ENCODE measurements at places on chromosomes 12 and 14.

GRCh38 chr14:26765768-26766520, 168.1 kb upstream of the NOVA1 start:
- DNase-seq: no peak

DNA sequence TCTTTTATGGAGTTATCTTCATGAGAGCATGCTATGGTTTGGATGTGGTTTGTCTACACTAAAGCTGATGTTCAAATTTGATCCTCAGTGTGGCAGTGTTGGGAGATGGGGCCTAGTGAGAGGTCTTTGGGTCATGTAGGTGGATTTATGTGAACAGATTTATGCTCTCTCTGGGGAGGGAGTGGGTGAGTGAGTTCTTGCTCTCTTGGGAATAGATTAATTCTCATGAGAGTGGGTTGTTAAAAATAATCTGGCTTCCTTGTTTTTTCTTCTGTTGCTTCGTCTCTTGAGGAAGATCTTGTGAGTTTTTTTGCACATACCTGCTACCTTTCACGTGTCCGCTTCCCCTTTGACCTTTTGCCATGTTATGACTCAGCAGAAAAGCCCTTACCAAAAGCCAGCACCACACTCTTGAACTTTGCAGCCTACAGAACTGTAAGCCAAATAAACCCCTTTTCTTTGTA, 20.5 kb downstream of the DERA start:
- no peak for DNase-seq

DNA sequence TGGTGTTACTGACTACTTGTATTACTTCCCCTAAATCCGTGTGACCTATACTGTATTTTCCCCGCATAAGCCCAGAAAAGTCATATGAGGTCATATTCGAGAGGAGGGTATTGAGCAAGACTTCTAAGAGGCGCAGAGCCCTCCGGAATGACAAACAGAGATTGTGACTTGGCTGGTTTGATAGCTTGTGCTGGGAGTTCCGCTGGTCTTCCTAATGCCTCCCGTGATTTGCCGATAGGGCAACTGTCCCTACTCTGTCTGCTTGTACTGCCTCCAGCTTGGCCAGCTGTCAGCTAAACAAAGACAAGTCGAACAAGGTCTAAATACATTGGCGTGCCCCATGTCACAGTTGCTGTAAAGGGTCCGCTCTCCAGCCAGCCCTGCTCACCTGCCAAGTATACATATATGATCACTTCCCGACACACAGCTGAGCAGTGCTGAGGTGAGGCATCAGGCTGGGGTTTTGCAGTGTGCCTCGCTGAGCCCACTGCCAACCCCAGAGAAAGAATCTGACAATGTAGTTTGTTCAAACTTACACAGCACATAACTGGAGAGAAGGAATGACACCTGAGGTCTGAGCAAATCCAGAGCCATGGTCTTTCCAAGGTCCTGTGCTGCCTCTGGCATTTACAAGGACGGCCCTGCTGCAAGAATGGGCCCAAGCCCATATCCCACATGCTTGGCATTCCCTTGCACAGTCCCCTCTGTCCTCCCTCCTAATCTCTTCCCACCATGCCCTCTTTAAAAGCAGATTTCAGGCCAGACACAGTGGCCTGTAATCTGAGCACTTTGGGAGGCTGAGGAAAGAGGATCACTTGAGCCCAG, 23.7 kb downstream of the LGMN start:
- no peak for DNase-seq

GRCh38 chr14:42140831-42141279, 534.2 kb downstream of the LRFN5 start:
- no peak for DNase-seq

GRCh38 chr14:87005280-87005679, 987.7 kb downstream of the GALC start:
- DNase-seq: no peak

DNA sequence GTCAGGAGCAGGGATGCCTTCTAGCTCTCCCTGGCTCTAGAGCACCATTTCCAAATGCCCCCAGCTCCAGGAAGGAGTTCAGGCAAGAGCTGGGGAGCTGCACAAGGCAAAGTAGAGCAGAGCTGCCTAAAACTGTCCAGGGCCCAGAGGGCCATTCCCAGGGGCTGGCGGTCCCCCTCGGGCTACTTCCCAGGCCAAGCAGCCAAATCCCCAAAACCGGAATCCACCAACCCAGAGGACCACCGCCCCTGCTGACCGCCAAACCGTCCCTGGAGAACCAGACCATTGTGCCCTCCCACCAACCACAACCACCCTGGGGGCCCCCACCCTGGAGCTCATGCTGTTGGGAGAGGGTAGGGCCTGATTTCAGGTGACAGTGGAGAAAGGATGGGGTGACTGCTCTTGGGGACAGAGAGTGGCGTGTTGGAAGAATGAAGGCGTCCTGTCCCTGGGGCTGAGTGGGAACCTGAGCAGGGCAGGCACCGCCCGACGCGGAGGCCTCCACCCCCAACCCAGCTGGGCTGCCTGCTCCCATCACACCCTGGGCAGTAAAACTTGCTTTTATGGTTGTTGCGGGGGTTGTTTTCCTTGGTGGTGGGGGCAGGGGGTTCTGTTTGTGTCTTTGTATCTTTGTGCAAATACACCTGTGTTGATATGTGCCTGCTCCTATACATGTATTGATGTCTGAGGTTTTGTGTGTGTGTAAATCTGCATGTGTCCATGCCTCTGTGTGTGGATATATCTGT, 24.0 kb upstream of the KRT78 start:
- no peak for DNase-seq

GRCh38 chr12:53601296-53601847, 24.8 kb downstream of the ATF7 start:
- no peak for DNase-seq

DNA sequence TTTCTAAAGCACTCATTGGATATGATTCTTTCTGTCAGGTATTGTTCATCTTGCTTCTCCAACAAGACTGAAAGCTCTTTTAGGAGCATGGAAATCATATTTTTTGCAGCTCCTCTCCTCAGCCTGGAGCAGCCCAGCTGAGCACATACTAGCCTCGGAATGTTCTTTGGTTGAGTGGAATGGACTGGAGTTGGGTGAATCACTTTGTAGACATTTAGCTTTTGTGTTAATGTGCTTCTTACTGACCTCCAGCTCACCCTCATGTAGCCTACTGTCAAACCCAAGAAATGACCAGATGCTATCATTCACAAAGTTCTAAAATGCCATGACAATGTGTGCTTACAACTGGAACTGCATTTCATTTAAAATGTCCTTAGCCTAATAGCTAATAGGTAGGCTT, 161.1 kb downstream of the NUAK1 start:
- no peak for DNase-seq

DNA sequence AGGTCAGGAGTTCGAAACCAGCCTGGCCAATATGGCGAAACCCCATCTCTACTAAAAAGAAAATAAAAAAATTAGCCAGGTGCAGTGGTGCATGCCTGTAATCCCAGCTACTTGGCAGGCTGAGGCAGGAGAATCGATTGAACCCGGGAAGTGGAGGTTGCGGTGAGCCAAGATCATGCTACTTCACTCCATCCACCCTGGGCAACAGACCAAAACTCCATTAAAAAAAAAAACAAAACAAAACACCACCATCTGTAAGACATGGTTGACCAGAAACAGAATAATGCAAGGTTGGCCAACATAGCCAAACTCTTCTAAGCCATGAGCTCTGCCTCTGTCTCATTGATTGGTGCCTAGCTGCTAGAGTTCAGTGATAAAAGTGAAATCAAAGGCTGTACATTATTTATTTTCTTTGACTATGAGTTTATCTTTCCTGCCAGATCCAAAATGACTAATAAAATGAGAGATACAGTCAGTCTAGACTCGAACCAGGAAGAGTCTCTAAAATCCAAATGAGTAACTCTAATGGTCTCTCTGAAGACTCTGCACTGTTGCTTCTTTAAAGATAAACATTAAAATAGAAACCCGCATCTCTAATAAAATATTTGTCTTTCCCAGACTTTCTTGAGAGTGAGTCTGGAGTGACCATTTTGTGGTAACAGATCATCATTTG, 404.7 kb downstream of the DAD1 start:
- no peak for DNase-seq

DNA sequence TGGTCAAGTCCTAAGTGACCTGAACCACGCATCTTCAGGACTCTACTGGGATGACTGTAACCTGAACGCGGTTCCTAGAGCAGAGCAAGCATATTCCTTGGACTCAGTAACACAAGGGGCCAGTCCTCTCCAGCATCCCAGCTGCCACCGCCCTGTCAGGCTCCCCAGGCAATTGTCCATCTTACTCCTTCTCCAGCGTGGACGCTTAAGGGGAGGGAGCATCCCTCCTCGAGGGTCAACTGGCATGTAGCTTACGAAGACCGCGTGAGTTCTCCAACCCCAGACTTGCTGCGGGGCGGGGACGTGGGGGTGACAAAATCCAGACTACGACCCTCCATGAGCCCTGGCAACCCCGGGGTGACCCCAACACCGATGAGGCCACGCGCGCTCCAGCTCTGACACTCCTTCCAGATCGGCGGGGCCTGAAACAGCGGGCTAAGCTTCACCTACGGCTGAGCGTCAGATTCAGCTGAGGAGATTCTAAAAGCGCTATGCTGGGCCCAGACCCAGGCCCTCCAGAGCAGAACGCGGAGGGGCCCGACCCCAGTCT, 846 bp upstream of the MTHFD1 start:
- no peak for DNase-seq

- no peak for DNase-seq
These were observed 389.6 kb upstream of the DDHD1 start for GRCh38 chr14:53542732-53543131.

DNA sequence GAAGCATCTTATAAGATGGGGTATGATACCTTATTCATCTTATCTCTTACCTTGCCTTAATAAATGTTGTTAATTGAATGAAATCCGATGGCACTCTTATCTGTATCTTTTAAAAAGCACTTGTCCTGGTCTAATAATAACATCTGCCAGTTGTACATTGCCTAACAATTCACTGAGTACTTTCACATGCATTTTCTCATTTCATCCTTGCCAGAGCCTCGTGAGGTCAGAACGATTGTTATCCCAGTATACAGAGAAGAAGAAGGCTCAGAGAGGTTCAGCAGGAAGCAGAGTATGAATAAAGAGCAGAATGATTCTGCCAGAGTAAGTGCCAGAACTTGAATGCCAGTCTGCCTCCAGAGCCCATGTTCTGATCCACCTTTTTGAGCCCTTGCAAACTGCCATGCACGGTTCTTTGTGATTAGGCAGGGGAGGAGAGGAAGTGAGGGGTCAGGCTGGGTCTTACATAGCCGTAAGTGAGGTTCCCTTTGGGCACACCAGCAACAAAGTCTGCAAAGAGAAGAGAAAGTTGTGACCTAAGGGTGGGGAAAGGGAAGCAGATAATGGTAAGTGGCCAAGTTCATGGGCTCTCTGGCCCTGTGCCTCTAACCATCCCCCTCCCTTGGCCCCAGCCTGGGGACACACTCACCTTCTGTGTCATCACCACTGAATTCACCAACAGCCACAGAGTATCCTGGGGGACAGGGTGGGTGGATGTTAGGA, 11.7 kb downstream of the ITGA5 start:
- DNase-seq: no peak

DNA sequence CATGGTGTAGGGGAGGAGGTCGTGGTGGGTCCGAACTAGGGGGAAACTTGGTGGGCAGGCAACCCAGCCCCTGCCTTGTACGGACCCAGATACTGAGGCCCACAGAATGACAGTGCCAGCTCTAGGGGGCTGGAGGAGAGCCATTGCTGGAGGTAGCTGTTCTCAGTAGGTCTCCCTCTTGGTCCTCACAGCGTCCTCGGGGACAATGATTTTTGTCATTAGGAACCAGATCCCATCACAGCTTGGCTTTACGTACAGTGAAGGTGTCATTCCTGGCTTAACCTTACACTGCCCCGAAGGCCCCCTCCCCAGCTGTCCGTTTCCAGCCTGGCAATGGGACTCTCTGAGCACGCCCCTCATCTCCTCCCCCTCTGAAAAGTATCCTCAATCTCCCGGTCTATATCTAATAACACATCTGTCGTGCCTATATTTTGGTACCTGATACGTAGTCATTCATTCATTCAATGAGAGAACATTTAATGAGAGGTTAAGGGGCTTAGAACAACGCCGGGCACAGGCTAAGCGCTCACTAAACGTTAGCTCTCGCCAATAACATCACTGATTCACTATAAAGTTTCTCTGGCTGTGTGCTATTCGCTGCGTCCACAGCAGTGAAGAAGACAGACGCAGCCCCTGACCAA, 597 bp upstream of the DYNC1H1 start:
- no peak for DNase-seq

GRCh38 chr12:11067514-11067913, 5.4 kb upstream of the TAS2R46 start:
- no peak for DNase-seq

GRCh38 chr14:91399868-91400640, 17.6 kb downstream of the CCDC88C start:
- peak; percentile 36 for DNase-seq

DNA sequence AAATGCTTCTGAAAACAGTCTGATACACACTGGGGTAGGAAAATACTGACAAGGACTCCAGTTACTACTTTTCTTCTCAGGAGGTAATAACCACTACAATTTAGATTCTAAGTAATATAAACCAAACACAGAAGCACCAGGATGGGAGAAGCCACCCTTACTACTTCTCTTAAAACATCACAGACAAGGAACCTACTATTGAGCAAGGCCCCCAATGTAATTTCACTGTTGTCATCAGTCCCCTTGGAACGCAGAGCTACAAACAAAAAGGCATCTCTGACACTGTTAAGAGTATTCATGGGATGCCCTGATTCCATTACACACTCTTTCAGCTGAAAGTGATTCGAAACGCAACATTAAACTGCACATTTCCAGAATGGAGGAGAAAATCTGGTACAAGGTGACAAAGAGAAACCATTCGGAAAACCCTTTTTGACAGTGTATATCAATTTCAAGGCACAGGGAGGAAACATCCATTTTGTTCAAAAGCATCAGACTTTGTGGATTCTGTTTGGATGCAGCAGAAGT, 185.9 kb downstream of the PPM1H start:
- no peak for DNase-seq

DNA sequence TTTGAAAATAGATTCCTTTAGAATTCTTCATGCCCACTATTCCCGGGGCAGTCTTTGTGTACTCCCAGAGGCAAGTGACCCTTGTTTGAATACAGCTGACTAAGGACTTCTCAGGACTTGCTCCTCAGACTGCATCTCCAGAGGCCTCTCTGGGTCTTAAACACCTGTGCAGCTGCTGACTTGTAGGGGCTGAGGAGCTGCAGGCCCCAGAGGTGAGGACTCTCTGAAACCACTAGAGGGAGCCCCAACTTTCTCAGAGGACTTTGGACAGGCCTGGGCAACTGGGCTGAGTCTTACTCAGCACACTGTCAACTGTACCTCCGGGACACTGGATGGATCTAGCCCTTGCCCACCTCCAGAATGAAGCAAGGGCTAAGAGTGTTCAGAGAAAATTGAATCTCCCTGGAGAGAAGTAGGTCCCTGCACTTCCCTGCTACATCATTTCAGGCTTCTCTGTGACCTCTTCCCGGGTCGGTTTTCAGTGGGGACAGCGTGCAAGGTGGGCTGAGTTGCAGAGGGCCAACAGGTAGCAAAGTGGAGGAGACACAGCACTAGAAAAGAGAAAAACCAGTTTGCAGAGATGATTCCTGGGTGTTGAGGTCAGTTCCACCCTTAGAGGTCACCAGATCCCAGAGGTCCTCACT, 164.6 kb downstream of the TMEM117 start:
- no peak for DNase-seq

- DNase-seq: no peak
These were observed 463.1 kb downstream of the RAD51B start for GRCh38 chr14:68282479-68283377.

All from stimulated activated CD4-positive, alpha-beta T cell treated with anti-CD3 and anti-CD28 coated beads, Interleukin-4, amount 100 ng/mL, for 4 hours (primary cell).